ENCODE measurements at places on chromosomes 13 and 19. TPM values are rescaled to one million over a fixed set of nuclear protein-coding genes. Genes with fewer than 3 reads are reported as not detected.

DNA sequence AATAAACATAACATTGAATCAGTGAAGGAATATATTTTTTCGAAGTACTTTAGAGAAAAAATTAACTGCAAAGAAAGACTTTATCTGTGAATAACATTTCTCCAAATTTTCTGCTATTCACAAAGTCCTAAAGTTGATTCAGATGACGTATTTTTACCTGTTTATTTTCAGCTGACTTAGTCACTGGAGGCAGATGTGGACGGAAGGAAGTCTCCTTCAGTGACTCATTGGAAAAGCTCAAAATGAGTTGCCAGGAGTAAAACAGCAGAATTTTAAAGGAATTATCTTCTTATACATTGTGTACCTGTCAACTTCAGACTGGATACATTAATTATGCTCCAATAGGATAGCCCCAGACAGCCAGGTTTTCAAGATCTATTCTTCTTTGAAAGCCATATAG is 679.3 kb upstream of the GPC6 start:
- peak; percentile 69 for DNase-seq

GRCh38 chr19:29329460-29330134 is 116.6 kb upstream of the UQCRFS1 start:
- DNase-seq, result peak; percentile 52

DNA sequence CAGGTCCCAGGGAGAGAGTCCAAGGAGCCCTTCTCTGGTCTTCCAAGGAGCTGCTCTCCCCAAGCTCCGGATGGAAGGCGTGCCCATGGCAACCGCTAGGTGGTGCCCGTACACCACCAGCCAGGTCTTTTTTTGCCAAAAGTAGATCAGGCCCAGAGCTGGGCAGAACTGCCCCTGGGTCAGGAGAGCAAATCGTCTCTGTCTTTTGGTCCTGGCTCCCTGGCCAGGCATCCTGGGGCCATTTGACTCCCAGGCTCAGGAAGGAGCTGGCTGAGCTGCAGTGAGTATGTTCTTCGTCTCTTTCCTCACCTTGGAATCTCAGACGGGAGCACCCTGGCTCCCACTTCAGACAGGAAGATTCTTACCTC is 24.6 kb upstream of the BCL3 start:
- DNase-seq, result peak; percentile 81

GRCh38 chr13:77980592-77980991 is 62.0 kb upstream of the EDNRB start:
- peak; percentile 61 for DNase-seq

GRCh38 chr13:50518781-50519201 is 324.7 kb downstream of the DLEU7 start:
- DNase-seq, result no peak

DNA sequence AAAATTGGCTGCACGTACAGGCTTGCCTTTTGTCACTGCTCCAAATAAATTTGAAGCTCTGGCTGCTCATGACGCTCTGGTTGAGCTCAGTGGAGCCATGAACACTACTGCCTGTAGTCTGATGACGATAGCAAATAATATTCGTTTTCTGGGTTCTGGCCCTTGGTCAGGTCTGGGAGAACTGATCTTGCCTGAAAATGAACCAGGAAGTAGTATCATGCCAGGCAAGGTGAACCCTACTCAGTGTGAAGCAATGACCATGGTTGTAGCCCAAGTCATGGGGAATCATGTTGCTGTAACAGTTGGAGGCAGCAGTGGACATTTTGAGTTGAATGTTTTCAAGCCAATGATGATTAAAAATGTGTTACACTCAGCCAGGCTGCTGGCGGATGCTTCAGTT is 16.1 kb upstream of the AKAP11 start:
- no peak for DNase-seq

DNA sequence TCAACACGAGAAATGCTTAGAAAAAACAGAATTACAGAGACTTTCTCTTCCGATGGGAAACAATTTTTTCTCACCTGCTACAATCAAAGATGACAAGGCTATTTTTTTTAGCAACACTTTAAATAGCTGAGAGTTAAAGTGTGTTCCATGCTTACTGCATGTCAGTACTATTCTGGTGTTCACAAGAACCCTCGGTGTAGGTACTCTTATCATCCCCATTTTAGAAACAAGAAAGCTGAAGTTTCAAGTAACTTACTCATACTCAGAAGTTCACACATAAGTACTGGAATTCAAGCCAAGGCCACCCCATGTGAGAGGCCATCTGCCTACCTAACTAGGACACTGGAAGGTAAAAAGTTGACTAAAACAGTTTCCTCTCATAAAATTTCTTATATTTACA is 9.0 kb upstream of the TNFRSF19 start:
- DNase-seq, result no peak

The CYP4F8 gene
- not detected for total RNA-seq

DNA sequence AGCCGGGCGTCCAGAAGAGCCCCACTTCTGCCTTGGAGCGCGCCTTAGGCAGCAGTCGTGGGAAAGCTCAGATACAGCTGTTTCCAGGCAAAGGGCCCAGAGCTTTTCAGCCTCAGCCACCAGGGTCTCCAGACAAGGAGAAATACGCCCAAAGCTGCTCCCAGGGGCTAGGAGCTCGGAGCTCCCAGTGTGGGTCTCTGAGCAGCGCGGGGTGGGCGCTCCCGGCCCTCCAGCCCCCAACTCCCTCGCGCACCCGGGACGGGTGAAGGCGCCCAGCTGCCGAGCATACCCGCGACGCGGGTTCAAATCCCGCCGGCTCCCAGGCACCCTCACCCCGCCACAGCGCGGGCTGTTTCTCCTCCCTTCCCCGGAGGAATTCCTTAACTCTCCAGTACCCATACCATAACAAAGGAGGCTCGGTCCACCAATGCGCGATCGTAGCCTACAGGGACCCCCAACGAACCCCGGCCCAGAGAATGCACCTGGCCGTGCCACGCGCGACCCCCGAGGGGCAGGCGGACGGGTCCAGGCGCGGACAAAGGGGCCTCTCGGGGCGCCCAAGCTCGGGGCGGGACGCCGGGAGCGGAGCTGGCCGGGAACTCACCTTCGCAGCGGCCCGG is 507 bp downstream of the COL4A1 start:
- peak; percentile 18 for DNase-seq

The SPACA4 gene
- total RNA-seq, result not detected

The TEX101 gene
- not detected for total RNA-seq

DNA sequence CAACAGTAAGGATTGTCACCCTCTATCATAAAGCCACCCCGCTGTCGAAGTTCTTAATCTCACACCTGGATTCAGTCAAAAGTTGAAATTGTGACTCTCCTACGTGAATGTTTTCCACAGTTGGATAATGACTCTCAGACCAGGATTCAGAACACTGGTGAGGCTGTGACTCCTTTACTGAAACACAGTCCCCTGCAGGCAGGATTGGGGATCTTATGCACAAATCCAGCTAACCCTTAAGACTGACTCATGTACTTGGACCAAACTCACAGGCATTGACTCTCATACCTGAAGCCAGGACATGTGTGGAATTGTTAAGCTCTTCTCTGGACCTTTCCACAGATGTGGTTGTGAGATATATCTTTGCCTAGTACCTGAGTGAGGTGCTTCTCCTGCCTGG is 46.8 kb downstream of the ZNF85 start:
- no peak for DNase-seq

DNA sequence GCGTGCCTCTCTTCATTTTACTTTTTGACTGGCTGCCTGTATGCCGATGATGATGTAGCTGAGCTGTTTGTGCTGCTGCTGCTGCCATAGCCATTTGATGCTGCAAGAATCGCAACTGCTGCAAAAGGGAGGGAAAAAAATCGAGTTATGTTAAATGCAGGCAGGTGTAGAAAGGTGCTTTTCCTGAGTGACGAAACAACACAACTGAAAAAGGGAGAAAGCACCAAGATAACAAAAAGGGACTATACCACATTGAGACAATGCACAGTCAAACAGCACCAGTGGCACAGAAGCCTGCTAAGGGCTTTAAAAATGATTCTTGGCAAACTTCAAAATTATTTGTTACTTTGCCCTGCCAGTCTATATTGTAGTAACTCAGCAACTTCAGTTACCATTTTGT is 9.1 kb downstream of the EXOSC8 start:
- no peak for DNase-seq

- DNase-seq, result no peak
These were observed 2.8 kb upstream of the SLC7A1 start for GRCh38 chr13:29598321-29598720.

The KPTN gene
- total RNA-seq, result 8.3 TPM

- peak; percentile 78 for DNase-seq
These were observed 36.4 kb upstream of the IGFL4 start for GRCh38 chr19:46076951-46077814.

The MADCAM1 gene
- total RNA-seq, result not detected

GRCh38 chr19:49229416-49229815 is 71.8 kb downstream of the TRPM4 start:
- no peak for DNase-seq

The OR10H1 gene
- total RNA-seq, result not detected

GRCh38 chr13:47036294-47037008 is 139.6 kb upstream of the HTR2A start:
- DNase-seq, result no peak

The TPTE2 gene
- not detected for total RNA-seq

All from HT1080 (cell line).